ENCODE measurements at places on chromosomes 4 and X.

GRCh38 chr4:154308207-154308606, 183.4 kb downstream of the DCHS2 start:
- no peak for DNase-seq

GRCh38 chrX:129108936-129109335, 414.4 kb downstream of the SMARCA1 start:
- DNase-seq = no peak

GRCh38 chr4:110808351-110808878, 185.5 kb upstream of the PITX2 start:
- no peak for DNase-seq

- DNase-seq = no peak
Observed at GRCh38 chr4:139557556-139558110, 1.6 kb upstream of the SETD7 start.

- no peak for DNase-seq
Observed at GRCh38 chr4:149897783-149898182, 82.1 kb upstream of the IQCM start.

DNA sequence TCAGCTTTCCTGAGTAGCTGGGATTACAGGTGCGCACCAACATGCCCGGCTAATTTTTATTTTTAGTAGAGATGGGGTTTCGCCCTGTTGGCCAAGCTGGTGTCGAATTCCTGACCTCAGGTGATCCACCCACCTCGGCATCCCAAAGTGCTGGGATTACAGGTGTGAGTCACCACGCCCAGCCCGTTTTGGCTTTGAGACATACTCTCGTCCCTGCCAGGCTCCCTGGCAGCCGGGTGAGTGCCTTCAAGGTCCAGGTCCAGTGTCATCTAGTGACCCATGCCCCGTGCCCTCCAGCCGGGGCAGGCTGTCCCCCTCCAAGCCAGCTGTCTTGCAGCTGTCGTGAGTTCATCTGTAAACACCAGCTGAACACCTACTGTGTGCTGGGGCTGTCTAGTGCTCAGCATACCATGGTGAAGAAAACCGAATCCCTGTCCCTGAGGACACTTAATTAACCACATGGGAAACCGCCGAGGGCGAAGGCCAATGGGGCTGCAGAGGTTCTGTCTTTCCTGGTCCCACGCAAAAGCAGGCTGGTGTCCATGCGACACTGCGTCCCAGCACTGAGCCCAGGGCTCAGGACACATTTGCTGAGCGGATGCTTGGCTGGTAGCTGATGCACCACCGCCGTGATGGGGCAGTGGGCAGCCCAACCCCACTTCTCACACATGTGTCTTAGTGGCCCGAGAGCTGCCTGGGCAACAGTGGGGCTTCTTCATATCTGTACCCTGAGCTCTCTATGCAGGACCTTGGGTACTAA, 21.9 kb downstream of the NSG1 start:
- DNase-seq = no peak

GRCh38 chrX:46770000-46770816, 11.3 kb upstream of the SLC9A7 start:
- DNase-seq = no peak

Measured in activated T-cell treated with anti-CD3 and anti-CD28 coated beads, Interleukin-2, amount 50 U/mL, for 1 hour (primary cell).